Stimulated activated CD4-positive, alpha-beta T cell treated with anti-CD3 and anti-CD28 coated beads, Interleukin-1b, Interleukin-23, amount 100 ng/mL, for 1 hour (primary cell): ENCODE measurements at places on chromosomes 5 and 9.

- DNase-seq: no peak
Measured at GRCh38 chr5:136195971-136196820, 3.2 kb upstream of the SMIM32 start.

DNA sequence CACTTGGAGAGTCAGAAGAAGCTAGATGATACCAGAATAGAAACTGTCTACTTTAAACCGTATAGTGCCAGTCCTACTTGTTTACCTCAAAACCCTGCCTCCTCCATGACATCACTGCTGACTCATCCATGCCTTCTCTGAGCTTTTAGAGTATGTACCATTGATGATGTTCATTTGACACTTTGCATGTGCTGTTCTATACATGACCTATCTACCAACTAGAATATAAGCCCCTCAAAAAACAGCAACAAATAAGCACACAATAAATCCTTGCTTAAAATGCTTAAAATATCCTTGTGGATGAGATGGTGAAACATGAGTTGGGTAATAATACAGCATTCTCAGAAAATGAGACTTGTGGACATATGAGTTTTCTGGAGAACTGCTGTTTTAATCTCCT is 2.6 kb downstream of the CTNNAL1 start:
- peak; percentile 5 for DNase-seq

DNA sequence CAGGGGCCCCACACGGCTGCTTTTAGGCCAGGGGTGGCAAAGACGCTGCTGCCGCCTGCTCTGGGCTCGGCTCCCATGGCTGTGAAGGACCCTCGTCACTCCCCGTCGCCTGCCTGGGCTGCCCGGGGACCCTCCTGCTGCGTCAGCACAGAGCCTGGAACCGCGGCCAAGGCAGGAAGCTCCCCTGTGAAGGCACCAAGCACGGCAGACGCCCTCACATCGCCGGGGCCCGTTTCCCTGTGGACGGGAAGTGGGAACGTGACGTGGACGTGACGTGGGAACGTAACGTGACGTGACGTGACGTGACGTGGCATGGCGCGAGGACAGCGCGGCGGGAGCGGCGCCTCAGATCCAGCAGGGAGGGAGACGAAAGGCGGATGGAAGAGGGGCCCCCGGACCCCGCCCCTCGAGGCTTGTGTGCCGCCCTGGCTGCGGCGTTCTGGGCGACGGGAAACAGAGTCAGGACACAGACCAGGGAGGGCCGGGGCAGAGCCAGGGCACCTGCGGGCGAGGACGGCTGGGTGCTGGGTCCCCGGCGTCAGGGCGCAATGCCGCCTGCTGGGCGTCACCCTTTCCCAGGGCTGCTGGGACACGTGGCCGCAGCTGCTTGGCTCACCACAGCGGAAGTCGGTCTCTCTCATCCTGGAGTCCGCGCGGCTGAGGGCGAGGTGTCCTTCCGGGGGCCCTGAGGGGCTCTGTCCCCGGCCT is 53.1 kb downstream of the MRPL36 start:
- DNase-seq: no peak

DNA sequence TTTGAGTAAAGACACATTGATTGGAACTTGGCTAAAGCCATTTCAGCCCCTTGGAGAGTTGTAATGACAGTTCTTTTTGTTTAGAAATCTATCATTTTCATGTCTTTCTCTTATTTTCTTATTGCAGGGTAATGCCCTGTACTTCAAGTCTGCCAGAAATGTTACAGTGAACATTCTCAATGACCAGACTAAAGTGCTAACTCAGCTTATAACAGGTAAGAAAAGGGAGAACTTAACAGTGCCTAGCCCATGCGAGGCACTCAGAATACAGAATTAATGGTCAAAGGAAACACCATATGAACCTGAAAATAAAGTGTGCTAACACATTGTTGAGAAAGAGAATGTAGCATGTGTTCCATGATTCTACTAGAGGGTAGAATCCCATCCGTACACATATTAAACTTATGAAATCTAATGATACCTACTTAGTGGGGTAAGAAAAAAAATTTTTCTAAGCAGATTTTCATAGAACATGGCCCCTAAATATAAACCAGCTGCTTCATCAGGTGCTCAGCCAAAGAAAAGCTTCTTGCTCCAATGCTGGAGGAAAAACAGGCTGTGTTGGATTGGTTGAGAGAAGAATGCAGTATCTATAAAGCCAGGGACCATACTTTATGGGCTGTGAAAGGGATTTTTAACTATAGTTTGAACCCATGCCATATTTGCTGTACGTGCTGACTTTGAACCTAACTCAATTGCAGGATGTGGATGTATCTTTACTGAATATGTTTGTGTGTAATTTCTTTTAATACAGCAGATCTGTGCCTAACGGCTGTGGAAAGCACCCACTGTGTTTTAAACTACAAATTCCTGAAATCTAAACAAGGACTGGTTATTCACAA is 260.8 kb upstream of the PPP1R2B start:
- no peak for DNase-seq

GRCh38 chr5:170410401-170410800 is 21.2 kb upstream of the KCNMB1 start:
- DNase-seq: no peak

GRCh38 chr5:177985430-177986040 is 10.5 kb downstream of the PROP1 start:
- DNase-seq: no peak

- peak; percentile 34 for DNase-seq
Measured at GRCh38 chr5:107673368-107674136, 2.8 kb upstream of the EFNA5 start.

DNA sequence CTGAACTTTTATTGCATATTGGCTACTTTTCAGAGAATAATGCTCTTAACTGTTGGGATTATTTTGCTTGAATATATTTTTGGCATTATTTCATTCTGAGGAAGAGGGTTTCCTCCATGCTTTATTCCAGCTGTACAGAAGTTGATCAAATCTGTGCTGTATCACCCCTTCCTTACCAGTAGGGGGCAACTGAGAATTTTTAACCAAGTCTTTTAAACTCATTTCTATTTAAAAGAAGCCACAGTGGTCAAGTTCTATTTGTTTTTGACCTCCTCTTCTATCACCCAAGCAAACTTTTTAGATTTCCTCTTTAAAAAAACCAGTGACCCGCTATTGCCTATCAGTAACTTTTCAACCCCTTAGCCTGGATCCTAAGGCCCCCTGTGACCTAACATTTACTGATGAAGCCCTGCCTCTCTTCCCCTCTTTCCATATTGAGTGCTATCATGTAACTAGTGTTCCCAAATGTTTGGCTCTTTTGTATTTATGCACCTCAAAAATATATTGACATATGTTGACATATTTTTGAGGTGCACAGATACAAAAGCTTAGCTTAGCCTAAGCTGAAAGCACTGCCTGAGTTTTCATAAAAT is 80.6 kb downstream of the FBXO4 start:
- DNase-seq: no peak

- no peak for DNase-seq
Measured at GRCh38 chr9:24590432-24590831, 44.7 kb upstream of the IZUMO3 start.

DNA sequence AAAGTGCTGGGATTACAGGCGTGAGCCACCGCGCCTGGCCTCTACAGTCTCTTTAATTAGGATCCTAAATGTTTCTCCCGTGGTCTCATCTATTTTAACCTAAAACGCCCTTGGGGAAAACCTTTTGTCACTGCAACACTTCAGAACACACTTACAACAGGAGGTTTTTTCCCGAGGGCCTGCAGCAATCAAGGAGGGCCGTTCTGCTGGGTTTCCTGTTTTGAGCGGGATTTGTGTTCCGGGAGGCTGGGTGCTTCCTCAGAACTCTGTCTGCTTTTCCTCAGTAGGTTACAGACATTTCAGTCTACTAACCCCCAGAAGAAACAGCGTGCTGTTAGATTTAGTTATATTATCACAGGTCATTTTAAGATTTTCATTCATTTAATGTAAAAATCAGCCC is 65.4 kb upstream of the IRX4 start:
- DNase-seq: no peak

DNA sequence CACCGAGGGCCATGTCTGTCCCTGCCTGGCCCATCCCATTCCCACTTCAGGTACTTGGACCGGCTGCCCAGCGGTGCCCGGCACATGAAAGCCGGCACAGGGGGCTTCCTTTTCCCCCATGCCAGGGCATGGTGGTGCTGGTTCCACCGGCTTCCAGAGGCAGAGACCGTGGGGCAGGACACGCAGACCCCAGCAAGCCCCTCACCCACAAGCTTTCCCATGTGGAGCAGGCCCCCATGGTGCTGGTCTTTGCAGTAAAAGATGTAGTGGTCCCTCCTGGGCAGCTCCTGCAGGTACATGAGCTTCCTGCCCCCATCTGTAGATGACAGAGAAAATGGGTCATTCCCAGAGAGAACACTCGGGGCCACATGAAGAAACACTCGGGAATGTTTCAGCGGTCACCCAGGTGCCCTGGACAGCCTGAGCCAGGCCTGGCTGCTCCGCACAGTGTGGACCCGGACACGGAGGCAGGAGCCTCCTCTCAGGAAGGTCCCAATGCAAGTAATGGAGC is 2.0 kb downstream of the OBP2B start:
- no peak for DNase-seq

DNA sequence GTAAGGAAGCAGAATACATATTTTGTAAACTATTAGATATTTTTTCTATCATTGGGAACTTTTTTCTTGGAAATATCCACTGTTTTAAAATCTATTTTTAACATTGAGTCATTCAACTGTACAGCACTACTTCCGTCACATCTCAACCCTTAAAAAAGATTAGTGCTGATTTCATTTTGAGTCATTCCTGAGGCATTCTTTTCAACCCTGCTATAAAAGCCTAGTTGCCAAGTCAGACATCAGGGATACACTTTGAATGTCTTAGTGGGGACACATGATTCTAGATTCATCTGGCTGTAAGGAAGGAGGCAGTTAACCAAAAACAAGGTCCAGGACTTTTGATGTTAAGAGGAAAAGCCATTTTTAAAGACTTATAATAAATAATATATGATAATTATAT is 160.9 kb downstream of the GIN1 start:
- no peak for DNase-seq

DNA sequence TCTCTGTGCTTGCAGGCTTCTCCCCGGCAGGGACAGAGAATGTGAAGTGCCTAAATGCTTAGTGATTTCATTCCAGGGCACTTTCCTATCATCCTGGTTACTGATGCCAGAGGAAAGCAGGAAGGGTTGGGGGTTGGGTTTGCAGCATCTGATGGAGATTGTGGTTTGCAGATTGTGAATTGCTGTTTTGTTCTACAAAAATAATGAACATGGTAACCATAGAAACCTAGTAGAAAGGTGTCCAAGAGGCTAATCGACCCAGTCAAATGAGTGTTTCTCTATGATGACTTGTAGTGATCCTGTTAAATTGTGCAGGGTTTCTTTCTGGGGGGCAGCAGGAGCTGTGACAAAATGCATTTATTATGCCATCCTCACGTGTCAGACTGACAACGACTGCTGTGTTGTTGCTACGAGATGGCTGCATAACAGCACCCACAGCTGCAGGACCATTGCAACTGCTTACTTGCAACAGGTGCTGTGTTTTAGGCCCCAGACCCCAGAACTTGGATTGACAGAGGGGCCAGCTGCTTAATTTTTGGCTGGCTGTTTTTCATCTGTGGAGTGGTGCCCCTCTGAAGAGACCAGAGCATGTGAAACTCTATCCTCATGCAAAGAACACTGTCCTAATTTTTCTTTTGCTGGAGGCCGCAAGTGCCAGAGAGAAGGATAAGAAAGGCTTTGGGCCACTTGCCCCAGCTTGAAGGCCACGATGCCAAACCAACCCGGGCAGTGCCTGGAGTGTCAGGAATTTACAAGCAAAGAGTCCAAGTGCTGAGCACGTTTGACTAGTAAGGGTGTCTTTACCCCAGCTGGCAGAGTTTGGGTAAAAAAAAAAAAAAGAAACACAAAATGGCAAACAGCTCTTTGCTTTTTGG is 397.8 kb downstream of the GADD45G start:
- no peak for DNase-seq

- no peak for DNase-seq
Measured at GRCh38 chr5:36692791-36693763, 86.7 kb downstream of the SLC1A3 start.

GRCh38 chr5:61704289-61704688 is 372.2 kb downstream of the ZSWIM6 start:
- no peak for DNase-seq
